Kasumi-1 (cell line): ENCODE measurements at places on chromosomes 4 and X.

DNA sequence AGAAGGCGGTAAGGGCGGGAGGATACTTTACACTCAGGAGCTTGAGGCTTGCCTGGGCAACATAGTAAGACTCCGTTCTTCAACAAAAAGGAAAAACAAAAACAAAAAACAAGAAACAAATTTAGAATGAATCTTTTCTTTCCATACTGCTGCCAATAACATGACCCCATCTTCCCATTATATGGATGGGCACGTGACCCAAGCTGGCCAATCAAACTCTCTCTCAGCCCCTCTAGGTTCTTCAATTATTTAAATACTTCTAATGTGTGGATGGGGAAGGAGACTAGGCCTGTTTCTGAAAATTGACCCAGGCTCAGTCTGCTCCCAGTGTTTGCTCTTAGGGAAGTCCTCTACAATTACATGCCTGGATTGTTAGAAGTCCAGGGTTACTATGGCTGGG, 22.2 kb upstream of the ATP6AP2 start:
- DNase-seq = no peak

DNA sequence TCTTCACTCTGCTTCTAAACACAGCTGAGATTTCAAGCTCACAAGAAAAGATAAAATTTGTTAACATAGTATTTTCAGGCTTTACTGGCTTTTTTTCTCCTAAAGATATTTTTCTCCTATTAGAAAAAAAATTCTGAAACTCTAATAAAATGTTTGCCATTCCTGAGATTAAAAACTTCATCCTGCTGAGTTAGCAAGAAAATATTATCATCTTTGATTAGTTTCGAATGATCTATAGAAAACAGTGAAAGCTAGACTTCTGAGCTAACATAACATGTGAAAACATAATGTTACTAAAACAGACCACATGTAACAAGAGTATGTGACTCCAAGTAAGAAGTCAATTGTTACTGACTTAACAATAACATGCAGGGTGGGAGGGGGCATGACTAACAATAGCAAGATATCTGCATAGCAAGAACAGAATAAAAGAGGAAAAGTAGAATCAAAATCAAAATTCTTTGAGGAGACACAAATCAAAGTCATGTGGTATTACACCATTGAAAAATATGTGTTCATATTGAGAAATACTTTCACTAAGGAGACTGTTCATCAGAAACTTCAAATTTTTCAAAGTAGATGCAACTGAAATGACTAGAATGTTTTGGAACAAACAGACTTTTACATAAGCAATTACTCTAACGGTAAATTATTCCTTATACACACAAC, 14.5 kb downstream of the TBCK start:
- DNase-seq = no peak

GRCh38 chrX:98501426-98501825, 1617.7 kb downstream of the RPA4 start:
- DNase-seq = no peak

DNA sequence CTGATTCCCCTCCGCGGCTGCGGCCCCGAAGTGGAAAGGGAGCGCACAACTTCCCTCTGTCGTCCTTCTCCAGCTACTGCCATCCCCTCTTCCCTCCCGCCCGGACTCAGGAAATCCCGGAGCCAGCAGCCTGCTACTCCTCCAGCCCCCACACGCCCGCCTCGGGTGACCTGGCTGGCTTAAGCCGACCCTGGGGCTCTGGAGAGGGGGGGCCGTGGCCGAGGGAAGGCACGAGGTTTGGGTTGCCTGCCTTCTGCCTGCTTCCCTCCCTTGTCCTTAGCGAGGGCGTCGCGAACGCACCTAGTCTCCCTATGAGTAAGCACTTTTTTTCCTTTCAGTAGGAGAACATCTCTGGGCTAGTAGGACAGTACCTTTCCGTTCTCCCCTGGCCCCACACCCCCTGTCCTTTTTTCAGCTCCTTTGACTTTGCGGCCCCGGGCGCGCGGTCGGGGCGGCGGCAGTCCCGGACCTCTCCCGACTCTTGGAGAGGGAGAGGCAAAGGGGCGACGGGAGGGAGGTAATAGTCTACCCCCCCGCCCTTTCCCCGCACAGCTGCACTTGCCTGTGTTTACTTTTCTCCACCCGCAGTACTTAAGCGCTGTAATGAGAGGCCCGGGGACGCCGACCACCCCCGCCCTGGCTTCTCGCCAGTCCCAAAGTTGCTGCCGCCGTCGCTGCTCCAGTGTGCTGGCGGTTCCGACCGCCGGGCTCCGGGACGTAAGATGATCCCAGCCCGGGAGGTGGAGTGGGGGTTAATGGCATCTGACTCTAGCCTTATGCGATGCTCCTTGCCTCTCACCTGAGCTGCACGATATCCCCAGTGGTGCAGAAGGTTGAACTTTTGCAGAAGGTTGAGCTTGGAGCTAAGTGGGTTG, 868 bp downstream of the PLS3 start:
- DNase-seq = peak; percentile 21

GRCh38 chr4:142226014-142226413, 589.6 kb downstream of the IL15 start:
- DNase-seq = no peak

GRCh38 chrX:86016139-86016538, 31.2 kb downstream of the CHM start:
- no peak for DNase-seq

DNA sequence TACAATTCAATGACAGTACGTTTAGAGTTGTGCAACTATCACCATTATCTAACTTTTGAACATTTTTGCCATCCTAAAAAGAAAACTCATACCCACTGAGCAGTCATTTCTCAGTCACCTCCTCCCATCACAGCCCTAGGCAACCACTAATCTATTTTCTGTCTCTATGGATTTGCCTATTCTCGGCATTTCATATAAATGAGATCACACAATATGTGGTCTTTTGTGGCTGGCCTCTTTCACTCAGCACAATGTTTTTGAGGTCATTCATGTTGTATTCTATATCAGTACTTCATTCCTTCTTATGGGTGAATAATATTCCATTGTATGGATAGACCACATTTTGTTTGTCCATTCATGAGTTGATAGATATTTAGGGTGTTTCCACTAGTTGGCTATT, 103.0 kb downstream of the PPEF1 start:
- DNase-seq = no peak

GRCh38 chr4:86452422-86452891, 92.6 kb upstream of the MAPK10 start:
- DNase-seq = no peak

- peak; percentile 30 for DNase-seq
These were observed 28.2 kb upstream of the CENPU start for GRCh38 chr4:184762100-184762499.

- DNase-seq = peak; percentile 60
These were observed 18.8 kb downstream of the SPACA5 start for GRCh38 chrX:48025561-48025960.

DNA sequence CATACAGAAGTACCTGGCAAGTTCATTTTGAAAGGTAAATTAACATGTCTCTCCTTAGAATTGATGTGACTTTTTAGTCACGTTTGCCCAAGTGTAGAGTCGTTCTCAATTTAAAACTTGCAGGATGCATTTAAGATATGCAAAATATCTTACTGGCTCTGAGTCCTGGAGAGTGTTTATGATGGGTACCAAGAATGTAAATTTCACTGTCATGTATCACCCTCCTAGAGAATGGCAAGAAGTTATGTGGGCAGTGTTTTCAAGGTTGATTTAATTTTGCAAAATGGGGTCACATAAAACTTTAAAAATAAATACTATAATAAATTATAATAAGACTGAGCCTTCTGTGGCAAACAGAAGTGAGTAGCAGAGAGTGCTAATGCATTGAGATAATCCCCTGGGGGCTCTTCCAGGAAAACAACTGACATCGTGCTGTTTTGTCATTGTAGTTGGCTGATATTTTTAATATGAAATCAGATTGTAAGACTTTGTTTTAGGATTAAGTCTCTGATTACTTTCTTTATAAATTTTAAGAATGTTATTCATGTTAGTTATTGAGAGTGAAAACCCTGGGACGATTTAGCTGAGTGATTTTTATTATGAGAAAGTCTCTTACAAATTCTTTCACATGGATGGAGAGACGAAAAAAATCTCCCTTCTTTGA, 103.0 kb downstream of the AFF1 start:
- no peak for DNase-seq
